ENCODE measurements at places on chromosomes 6 and 20. TPM values are rescaled to one million over a fixed set of nuclear protein-coding genes. Genes with fewer than 3 reads are reported as not detected.

The OXT gene
- not detected for polyA plus RNA-seq

The RAB44 gene
- 0.04 TPM for polyA plus RNA-seq

The LHFPL5 gene
- polyA plus RNA-seq, result 3.3 TPM

The NR2E1 gene
- not detected for polyA plus RNA-seq

The HSPA12B gene
- 4.0 TPM for polyA plus RNA-seq

The PTCRA gene
- polyA plus RNA-seq, result not detected

DNA sequence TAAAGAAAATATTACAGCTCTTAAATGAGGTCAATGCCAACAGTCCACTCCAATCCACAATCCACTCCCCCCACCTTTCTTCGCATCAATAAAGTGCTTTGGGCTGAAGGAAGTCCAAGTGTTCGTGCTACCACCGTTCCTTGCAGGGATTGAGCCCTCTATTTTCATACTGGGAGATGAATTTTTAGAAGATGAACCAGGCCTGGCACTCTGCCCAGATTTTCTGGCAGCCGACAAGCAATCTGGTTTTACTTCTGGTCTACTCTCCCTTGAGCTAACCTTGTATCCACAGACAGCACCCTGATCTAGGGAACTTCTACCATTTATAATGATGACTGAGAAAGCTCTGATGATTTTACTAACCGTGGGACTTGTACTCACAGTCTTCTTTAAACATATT, 72.3 kb downstream of the BTBD9 start:
- peak; percentile 47 for DNase-seq

DNA sequence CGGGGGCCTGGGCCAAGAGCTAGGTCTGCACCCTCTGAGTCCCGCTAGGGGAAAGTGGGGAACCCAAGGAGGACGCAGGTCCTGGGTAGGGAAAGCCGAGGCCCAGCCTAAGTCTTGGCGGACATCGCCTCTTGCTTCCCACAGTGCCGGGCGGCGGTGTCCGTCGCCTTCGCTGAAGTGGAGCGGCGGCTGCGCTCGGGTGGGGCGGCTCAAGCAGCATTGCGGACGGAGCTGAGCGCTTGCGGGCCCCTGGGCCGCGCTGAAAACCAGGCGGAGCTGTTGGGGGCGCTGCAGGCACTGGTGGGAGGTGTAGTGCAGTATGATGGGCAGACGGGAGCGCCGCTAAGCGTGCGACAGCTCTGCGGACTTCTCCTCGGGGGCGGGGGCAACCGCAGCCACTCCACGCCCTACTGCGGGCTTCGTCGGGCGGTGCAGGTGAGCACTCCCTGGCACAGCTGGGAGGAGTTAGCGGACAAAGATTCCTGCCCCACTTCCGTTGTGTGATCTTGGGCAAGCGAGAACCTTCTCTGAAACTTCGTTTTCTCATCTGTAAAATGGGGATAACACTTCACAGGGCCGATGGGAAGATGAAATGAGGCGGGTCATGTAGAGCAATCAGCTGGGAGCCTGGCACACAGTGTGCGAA, 4.2 kb downstream of the PRSS16 start:
- peak; percentile 94 for DNase-seq

DNA sequence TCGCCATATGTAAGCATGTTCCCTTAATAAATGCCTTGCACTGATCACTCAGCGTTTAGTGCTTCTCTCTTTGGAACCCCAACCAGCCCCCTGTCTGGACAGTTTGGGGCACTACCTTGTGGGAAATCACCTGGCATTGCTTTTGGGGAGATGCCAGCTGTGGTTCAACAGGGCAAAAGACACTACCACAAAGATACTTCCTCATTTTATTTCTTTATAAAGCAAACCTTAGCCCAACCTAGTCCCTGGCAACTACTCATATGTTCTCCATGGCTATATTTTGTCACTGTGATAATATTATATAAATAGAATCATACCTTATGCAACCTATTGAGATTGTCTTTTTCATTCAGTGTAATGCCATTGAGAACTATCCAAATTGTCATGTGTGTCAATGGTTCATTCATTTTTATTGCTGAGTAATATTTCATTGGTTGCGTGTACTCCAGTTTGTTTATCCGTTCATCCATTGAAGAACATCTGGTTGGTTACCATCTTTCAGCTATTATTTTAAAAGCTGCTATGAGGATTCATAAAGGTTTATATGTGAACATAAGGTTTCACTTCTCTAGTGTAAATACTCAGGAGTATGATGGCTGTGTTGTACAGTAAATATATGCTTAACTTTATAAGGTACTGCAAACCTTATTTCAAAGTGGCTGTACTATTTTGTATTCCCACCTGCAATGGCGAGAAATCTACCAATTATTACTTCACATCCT, 114.8 kb downstream of the MOXD1 start:
- DNase-seq, result no peak

DNA sequence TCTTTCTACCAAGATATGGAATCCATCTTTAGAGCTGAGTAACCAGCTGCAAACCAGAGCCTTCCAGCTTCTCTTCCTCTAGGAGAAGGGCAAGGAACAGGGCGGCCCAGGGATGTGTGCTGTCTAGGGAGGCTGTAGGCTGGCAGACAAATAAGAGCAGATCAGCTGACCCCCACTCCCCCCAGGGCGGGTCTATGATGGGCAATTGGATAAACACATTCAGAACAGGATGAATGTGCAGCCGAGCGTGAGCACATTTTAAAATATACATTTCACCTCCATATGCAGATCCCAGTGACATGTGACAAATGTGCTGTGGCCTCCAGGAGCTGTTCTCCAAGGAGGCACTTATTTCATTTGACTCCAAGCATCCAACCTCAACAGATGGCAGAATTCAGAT, 580.1 kb downstream of the PTPRT start:
- no peak for DNase-seq

DNA sequence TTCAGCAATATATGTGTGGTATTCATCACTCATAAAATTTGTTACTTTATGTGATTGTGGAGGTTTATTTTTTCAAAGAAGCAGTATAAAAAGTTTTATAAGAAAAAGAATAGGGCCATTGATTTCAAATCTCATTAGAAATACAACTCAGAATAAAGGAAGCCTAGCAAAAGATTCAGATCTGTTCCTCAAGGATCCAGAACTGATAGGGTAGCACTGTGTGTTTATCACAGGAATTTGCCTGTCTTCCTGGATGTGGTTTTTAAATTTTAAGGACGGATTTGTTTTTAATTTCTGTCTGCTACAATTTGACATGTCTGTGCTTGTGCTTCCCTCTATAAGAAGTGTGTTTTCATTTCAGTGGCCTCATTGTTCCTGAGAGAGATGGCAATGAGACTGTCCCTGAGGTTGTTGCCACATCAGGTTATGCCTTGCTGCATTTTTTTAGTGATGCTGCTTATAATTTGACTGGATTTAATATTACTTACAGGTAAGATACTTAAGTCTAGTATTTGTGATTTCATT, 74.6 kb downstream of the ATRN start:
- no peak for DNase-seq

DNA sequence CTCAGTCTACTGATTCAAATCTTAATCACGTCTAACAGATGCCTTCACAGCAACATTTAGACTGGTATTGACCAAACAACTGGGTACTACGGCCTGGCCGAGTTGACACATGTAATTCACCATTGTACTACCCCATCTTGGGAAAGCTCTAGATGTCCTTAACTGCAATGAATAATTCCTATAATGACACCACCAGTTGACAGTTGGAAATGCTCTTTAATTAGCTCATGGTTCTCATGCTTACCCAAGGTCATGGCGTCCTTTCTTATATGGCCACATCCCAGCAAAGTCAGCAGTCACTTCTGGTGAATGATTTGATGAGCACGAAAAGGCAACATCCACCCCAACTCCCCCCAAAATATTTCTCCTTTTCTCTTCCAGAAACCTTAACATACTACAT, 150.9 kb downstream of the MYLK4 start:
- no peak for DNase-seq

- no peak for DNase-seq
Measured at GRCh38 chr6:45148711-45149341, 179.3 kb upstream of the RUNX2 start.

- no peak for DNase-seq
Measured at GRCh38 chr6:117740605-117741004, 65.3 kb downstream of the NUS1 start.

- DNase-seq, result no peak
Measured at GRCh38 chr6:30861257-30862048, 22.9 kb upstream of the DDR1 start.

- DNase-seq, result no peak
Measured at GRCh38 chr20:59031564-59032022, 542 bp downstream of the ATP5F1E start.

- DNase-seq, result peak; percentile 86
Measured at GRCh38 chr6:33298773-33299236, at the start of gene RGL2. RGL2 (minus strand) TSS chr6:33298942; CDS start chr6:33298610, 332 bp downstream.

GRCh38 chr20:51391926-51392325, 150.6 kb downstream of the NFATC2 start:
- no peak for DNase-seq

DNA sequence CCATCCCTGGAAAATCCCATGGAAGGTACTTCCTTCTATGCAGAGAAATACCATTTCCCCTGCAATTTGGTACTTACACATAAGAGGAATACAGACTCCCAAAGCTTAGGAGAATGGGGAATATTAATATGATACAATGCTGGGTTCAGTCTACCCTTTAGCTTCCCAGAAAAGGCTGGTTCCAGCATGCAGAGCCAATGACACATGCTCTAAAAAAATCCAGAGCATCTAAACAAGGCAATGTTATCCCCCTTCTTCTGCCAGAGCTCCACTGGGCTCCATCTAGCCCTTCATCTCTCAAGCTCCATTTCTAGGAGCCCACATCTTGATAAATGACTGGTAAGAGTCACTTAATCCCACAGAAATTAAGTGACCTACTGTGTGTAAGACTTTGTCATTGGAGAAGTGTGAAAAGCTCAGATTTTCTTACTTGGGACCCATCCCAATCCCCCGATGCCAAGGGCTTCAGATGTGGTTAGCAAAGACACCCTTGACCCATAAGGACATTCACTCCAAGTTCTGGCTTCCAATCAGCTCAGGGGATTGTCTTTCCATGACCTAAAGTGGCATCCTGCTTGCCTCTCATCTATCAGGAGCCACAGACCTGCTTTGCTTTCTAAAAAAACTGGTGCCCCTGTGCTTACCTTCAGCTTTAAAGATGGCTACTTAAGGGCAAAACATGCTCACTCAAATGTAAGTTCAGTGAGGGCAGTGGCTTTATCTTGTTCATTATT, 137.5 kb downstream of the UNC5CL start:
- no peak for DNase-seq

DNA sequence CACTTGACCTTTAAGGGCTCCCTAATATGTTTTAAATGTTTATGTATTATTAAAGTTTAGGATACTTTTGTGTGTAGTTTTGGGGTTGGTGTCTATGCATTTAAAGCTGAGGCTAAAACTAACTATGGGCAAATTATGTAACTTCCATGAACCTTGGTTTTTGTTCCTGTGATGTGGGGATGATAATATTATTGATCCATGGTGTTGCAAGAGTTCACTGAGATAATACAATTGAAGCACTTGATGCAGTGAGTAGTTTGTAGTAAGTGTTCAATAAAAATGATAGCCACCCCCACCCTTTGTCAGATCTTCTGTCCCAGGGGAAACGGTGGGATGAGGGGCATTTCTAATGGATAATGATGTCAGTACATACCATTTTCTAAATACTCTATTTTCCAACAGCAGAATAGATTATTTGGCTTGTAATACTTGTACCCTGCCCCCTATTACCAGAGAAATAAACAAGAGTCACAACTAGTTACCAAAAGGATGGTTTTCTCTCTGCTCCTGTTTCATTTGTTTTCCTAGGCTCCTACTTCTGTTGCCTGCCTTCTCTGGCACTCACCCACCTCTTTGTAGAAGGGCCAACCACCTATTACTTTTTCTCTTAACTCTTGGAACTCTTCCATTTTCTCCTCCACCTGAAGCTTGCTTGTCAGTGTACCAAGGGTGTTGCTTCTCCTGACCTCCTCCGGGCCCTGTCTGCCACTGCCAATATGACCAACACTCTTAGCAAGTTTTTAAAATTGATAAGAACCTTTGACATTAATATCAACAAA, 97.9 kb downstream of the RCAN2 start:
- no peak for DNase-seq

DNA sequence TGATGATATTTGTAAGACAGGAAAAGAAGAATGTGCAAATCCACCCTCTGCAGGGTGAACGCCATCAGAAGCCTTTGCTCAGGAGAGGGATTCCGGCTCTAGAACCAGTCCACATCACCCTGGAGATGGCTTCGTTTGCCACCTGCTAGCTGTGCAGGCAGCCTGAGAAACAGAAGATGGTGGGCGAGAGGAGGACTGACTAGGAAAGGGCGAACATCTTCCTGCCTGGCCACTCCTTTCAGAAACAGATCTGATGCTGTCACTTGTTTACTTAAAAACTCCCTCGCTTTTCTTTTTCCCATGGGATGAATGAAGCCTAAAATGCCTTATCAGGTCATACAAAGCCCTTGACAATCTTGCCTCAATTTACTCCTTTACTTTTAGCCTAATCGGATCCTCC, 1.2 kb downstream of the PTPRA start:
- DNase-seq, result no peak

DNA sequence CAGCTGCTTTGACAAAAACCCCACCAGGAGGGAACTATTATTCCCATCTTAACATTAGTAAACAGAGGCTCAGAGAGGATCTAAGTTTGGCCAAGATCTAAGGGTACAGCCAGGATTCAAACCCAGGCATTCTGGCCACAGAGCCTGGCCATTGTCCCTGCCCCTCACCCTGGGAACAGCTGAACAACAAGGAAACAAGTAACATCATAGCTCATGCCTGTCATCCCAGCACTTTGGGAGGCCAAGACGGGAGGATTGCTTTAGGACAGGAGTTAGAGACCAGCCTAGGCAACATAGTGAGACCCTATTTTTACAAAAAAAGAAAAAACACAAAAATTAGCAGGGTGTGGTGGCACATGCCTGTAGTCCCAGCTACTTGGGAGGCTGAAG, 27.5 kb downstream of the TOX2 start:
- DNase-seq, result no peak

- peak; percentile 42 for DNase-seq
Measured at GRCh38 chr20:38094373-38094891, 60.9 kb downstream of the RPRD1B start.

- no peak for DNase-seq
Measured at GRCh38 chr6:16358531-16359138, 120.2 kb downstream of the GMPR start.

GRCh38 chr20:43839793-43840199, 74.9 kb upstream of the TOX2 start:
- no peak for DNase-seq

GRCh38 chr6:12075067-12075563, 63.0 kb downstream of the HIVEP1 start:
- no peak for DNase-seq

GRCh38 chr6:139282684-139283083, 9.1 kb downstream of the TXLNB start:
- no peak for DNase-seq

DNA sequence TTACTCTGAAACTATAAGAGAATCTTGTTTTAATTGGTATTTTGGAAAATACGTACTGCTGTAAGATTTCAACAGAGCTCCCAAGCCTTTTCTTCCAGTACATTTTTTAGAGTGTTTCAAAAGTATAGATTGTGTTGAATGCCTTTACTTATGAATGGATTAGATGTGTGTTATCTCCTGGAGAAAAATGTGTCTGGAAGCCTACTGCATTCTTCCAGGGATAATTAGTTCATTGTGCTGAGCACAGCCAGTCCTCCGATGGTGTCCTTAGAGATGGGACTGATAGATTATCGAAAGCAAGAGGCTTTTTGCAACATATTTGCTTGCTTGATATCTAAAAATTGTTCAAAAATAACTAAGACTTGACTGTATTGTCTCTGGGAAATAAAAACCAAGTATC, 114.2 kb downstream of the PLEKHG1 start:
- DNase-seq, result no peak

- DNase-seq, result no peak
Measured at GRCh38 chr6:142236691-142237090, 65.1 kb upstream of the ADGRG6 start.

All from pancreas (tissue), 10 donors.